NCI-H1105 (cell line): ENCODE measurements at places on chromosomes 4 and X.

GRCh38 chr4:46329118-46329976, 60.6 kb downstream of the GABRA2 start:
- peak; percentile 18 for DNase-seq

GRCh38 chr4:588351-588849, 12.3 kb upstream of the TMEM271 start:
- no peak for DNase-seq

DNA sequence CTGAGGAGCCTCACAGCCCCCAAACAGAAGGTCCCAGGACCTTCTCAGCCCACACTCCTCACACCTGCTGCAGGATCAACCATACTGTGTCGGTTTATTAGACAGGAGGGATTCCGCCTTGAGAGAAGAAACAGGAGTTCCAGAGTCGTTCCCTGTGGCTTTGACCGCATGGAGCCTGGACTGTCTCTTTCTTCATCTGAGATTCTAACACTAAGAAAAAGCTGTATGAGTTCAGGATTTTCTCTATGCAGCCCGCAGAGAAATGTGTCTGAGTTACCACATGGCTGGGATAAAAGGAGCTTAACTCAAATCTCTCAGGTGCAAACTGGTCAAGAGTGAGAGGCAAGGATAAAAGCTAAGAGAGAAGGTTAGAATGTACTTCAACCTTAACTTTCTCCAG, 126.7 kb downstream of the AFAP1 start:
- DNase-seq = no peak

GRCh38 chr4:30385650-30386049, 334.5 kb upstream of the PCDH7 start:
- DNase-seq = no peak

- no peak for DNase-seq
Measured at GRCh38 chr4:14515556-14515955, 486.7 kb upstream of the CPEB2 start.

DNA sequence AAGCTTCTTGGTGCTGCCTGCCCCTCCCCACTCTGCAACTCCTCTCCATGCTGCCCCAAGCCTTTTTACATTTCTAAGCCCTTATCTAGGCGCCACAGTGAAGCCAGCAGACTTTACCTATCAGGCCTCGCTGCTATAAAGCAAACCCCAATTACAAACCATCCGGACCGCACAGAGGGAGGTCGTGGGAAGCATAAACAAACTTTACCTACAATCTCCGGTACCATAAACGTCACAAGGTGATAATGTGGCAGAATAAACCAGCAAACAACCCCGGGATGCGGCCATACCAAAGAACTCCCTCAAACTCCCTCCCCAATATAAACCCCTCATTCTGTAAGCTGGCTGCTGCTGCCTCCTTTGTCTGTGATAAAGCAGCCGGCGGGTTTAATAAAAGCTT, 54.0 kb upstream of the ZCCHC13 start:
- no peak for DNase-seq

GRCh38 chrX:21955403-21956189, 15.1 kb downstream of the SMS start:
- no peak for DNase-seq

DNA sequence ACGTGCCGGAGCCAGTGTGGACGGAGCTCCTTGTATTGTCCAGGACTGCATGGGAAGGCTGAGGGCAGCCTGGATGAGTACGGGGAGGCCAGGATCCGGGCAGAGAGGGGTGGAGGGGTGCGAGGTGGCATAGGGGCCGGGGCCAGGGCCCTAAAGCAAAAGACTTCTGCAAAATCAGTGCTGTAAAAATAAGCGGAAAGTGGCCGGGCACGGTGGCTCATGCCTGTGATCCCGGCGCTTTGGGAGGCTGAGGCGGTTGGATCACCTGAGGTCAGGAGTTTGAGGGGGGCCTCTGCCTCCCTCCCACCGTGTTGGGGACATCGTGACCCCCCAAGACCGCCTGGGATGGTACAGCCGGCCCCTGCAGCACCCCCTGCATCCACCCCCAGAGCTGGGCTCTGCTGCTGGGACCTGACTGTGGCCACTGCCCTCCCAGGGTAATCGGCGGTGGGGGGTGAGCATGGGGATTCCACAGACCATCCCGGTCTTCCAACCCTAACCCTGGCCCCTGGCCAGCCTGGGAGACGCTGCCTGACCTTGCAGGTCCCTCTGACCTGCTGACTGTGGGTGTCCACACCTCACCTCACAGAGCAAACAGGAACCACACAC, 23.4 kb upstream of the PLCXD1 start:
- DNase-seq = no peak

DNA sequence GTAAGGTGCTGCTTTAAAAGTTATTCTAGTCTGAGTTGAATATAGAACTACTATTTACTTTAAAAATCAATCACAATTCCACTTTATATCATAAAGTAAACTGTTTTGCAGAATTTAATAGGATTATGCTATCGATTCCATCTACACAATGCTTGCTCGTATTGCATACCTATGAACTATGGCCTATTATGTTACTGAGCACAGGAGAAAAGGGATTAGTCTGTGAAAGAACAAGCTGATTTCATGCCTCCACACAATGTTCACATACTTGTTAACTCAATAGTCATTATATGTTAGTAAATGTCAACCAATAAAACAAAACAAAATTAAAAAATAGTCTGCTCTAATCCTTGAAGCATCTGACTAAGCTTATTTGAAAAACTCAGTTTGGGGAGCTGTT, 223.6 kb downstream of the PCDH10 start:
- DNase-seq = no peak

GRCh38 chr4:57159866-57160265, 49.7 kb upstream of the IGFBP7 start:
- DNase-seq = no peak

GRCh38 chr4:184384056-184384809, 90.1 kb downstream of the IRF2 start:
- DNase-seq = no peak

DNA sequence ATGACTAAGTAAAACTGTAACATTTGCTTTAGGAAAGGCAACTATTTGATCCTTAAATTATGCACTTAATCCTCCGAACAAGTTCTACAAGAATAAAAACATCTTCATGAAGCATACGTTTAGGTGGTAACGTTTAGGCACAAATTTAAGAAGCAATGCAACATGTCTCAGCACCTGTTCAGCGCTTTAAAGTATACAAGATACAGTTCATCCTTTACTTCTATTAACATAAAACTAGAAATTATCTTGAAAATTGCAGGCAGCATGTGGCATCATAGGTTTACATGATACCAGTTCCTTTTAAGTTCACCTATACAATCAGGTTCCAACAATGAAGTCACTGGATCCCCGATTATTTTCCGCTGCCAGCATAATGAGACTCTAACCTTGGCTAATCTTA, 1.5 kb downstream of the PLA2G12A start:
- no peak for DNase-seq

DNA sequence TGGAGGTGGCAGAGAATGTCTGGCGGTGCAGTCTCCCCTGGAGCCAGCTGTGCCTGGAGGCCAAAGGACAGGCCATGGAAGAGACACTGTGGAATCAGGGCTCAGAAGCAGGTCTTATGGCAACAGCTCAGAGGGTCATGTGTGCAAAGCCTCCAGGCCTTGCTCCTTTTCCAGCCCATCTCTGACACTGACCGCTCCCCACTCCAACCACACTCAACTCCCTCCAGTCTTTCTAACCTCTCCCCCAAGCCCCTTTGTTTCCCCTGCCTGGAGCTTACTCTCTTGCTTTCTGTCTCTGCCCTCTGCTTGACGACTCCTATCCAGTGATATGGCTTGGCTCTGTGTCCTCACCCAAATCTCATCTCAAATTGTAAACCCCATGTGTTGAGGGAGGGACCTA, 34.2 kb upstream of the CRMP1 start:
- no peak for DNase-seq

- DNase-seq = no peak
Measured at GRCh38 chr4:7708981-7709380, 230.7 kb downstream of the AFAP1 start.

DNA sequence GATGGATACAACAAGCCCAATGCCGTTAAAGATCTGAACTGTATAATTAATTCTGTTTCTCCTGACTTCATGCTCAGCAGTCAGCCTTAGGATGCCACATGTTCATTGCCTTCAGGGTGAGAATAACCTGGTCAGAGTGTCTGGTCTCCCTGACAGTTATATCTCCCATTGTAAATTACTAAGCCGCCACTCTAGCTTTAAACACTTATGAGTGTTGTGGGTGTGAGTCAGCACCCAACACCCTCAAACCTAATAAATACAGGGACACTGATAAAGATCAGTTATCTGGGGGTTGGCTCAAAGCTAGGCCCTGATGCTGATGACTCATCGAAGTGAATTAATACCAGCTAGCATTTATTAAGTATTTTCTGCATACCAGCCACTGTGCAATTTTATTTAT, 64.9 kb upstream of the DYNLT3 start:
- DNase-seq = no peak

GRCh38 chr4:79233820-79234219, 92.0 kb downstream of the NAA11 start:
- no peak for DNase-seq
